DMS53 (cell line): ENCODE measurements at places on chromosomes 6 and 20.
A peak's percentile ranks its signal among the peaks of the same experiment; 100 is the strongest.

GRCh38 chr20:10893321-10893720 lies 219.5 kb upstream of the JAG1 start:
- DNase-seq, result no peak

DNA sequence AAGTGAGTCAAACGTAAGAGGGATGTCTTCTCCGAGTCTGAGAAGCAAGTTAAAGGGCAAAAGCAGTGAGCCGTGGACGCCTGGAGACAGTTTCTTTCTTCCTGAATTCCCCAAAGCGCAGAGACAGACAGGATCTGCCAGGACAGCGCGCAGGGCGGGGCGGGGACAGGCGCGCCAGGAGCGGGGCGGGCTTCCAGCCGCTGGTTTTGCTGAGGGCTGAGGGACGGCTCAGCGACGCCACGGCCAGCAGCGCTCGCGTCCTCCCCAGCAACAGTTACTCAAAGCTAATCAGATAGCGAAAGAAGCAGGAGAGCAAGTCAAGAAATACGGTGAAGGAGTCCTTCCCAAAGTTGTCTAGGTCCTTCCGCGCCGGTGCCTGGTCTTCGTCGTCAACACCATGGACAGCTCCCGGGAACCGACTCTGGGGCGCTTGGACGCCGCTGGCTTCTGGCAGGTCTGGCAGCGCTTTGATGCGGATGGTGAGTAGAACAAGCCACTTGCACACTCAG lies at the start of gene SCGN:
SCGN (plus strand) TSS at position 209 of the 509 bp plus-strand sequence; CDS start at position 398, 189 bp downstream.
- peak; percentile 85 for DNase-seq

DNA sequence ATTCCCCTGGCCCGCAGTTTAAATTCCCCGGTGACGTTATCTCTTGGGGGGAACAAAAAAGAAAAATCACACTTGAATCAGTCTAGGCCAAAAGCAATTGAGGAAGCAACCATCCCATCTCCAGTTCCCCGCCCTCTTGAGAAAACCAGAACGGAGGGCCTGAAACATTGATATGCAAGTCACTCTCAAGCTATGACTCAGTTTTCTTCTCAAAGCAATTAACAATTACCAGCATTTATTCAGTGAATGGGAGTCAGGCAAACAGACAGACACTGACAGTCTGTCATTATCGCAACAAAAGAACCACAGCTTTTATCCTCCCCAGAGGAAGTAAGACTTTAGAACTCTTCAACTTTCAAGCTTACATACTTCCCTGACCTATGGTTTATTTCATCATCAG lies 100.9 kb downstream of the OPRM1 start:
- no peak for DNase-seq

GRCh38 chr6:52976591-52977035 lies 18.5 kb downstream of the GSTA4 start:
- no peak for DNase-seq

- no peak for DNase-seq
Observed at GRCh38 chr6:34515473-34516387, 40.4 kb downstream of the SPDEF start.

DNA sequence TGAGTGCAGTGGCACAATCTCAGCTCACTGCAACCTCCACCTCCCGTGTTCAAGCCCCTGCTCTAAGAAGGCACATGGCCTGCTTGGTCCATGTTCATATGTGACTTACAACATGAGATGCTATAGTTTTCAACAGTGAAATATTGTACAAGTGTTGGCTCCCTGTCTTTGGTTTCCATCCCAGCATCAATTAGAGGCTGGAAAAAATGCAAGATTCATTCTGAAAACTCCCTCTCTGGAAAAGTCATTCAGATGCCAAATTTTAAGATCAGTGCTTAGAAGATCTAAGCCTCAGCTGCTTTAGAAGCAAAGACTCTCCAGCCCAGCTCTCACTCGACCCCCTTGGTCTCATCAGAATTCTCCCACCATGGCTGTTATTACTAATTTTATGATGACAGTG lies 398.9 kb downstream of the KIF16B start:
- no peak for DNase-seq

- DNase-seq, result no peak
Observed at GRCh38 chr20:47496118-47496517, 5.6 kb upstream of the NCOA3 start.

- DNase-seq, result no peak
Observed at GRCh38 chr20:52684905-52685304, 287.3 kb upstream of the TSHZ2 start.

DNA sequence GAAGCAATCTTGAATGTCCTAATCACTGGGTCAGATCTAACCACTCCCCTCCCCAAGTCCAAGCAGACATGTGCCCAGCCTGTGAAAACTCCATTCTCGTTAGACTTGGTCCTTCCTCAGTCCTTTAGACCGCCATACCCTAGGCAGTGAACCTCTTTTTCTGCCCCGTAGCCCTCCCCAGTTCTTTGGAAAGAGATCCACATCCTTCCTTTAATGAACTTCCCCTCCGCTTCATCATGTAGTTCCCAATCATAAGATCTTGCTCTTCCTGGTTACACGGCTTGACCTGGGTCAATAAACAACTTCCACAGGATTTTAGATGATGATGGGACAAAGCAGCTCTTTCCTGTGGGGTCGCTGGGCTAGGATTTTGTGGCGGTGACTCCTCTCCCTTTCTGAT lies 9.6 kb downstream of the AHCY start:
- DNase-seq, result no peak

GRCh38 chr20:47862574-47863240 lies 77.4 kb upstream of the SULF2 start:
- DNase-seq, result no peak

GRCh38 chr6:13536796-13537526 lies 37.4 kb upstream of the SIRT5 start:
- DNase-seq, result no peak

- no peak for DNase-seq
Observed at GRCh38 chr6:1616701-1617463, 7.2 kb downstream of the FOXC1 start.

GRCh38 chr6:8738951-8739350 lies 303.6 kb upstream of the SLC35B3 start:
- DNase-seq, result no peak

GRCh38 chr20:32943490-32944052 lies 60.7 kb downstream of the SUN5 start:
- DNase-seq, result no peak

- peak; percentile 71 for DNase-seq
Observed at GRCh38 chr6:73513496-73513854, 7.4 kb downstream of the EEF1A1 start.

GRCh38 chr6:73792738-73793137 lies 96.7 kb downstream of the CD109 start:
- peak; percentile 15 for DNase-seq

DNA sequence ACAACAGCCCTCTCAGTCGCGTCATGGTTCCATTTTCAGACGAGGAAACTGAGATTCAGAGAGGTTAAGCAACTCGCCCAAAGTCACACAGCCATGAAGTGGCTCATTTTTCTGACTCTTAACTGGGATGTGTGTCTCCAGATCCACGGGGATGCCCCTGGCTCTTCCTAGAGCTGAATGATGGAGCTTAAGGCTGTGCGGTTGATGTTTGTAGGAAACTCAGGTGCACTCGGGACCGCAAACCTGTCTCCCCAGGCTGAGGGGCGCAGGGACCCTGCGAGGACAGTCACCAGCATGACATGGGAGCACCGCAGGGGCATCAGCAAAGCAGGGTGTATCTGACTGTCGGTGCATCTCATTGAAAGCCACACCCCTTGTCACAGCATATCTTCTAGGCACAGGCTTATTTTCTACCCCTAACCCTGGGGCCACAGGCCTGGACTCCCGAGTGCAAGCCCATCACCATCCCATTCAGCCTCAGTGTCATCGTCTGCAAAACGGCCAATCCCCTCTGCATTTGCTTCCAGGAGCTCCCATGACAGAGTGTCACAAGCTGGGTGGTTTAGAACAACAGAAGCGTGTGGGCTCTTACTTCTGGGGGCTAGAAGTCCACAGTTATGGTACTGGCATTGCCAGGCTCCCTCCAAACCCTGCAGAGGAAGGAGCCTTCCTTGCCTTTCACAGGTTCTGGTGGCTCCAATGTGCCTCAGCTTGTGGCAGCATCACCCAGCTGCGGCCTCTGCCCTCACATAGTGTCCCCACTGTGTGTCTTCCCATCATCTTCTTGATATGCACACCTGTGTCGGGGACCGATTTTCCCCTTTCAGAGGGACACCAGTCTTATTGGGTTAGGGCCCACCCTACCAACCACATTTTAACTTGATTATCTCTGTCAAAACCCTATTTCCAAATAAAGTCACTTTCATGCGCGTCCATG lies 9.9 kb upstream of the ARHGAP40 start:
- no peak for DNase-seq

DNA sequence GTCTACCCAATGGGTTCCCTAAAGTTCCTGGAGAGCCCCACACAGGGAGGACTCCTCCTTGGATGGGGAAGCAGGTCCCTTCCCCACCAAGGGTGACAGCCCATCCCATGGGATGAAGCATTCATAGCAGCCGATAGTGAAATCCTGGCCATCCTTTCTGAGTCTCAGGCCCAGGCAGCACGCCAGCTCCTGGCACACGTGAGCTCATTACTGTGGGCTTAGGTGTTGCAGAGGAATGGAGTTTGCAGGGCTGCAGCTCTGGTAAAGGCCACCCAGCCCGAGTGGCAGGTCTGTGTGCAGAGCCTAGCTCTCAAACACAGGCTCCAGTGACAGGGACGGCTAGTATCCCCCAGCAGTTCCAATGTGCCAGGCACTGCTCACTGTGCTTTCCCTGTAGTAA lies 31.0 kb downstream of the SIRPA start:
- no peak for DNase-seq

DNA sequence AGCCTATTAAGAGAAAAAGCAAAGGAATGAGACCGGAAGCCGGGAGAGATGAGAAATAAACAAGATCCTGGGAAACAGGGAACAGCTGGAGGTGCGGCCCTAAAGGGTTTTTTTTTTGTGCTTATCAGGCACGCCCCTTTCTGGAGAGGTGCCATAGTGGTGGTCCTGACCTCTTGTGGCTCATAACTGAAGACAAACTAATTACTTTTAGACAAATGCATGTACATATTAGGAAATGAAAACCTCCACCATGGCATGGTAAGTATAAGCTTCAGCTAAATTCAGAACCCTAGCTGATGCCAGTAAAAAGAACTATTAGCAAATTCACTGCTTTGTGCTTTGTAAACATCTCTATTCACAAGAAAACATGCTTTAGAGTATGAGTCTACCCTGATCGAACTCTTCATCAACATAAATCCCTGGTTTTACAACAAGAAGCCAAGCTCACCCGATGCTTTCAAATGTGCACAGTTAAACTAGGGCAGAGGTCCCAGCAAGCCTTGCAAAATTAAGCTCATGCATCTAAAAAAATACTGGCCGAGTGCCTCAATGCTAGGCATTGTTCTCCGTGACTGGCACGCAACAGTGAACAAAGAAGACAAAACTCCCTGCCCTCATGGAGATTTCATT lies 96.4 kb upstream of the MRPS10 start:
- DNase-seq, result no peak

DNA sequence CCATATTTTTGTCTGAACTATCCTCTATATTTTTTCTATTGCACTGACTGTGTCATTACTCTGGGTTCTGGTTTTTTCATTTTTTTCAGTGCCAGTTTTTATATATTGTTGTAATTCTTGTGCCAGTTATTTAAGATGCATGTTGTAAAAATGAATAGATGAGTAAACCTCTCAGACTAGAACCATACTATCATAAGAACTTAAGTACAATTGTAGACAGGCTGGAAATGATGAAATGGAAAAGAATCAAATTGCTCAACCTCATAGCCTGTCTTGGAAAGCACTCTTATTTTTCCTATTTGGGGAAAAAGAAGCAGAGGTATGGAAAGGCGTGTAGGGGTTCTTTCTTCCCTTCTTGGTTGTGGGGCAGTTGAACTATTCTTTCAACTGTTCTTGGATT lies 30.2 kb downstream of the PANK2 start:
- no peak for DNase-seq

DNA sequence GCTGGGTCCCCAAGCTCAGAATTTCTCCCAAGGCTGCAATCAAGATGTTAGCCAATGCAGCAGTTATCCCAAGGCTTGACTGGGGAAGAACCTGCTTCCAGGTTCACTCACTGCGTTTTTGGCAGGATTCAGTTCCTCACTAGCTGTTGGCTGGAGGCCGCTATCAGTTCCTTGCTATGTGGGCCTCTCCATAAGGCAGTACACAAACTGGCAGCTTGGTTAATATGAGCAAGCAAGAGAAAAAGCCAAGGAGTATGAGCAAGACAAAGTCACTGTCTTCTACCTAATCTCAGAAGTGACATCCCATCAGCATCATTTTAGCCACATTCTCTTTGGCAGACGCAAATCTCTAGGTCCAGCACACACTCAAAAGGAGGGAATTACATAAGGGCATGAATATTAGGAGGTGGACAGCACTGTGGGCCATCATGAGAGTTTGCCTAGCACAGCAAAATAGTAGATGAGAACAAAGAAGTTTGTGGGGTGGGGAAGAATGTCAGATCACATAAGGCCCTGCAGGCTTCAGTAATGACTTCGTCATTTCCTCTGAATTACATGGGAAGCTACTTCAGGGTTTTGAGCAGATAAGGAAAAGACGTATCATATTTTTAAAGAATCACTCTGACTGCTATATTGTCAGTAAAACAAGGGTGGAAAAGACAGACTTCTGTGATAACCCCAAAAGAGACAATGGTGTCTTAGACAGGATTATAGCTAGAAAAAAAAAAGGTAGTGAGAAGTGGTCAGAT lies 25.5 kb downstream of the LMBRD1 start:
- no peak for DNase-seq

DNA sequence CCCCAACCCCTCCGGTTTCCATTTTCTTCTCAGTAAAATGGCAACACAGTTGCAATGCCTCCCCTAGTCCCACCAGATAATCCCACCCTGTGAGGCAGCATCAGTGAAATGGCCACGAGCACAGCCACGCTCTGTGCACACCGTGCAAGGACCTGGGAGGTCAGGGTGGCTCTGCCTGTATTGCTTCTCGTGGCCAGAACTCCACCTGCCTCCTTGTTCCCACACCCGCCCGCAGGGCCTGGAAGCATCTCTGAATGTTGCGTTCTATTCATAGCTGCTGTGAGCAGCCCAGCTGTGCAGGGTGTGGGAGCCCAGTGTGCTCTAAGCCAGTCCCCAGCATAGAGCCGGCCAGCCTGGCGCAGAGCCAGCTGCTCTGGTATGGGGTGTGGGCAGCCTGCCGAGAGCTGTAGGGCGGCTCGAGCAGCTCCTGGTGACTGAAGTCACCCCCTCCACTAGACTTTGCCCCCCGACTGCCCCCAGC lies 161.1 kb downstream of the DLL1 start:
- peak; percentile 62 for DNase-seq

GRCh38 chr6:98486057-98486456 lies 348.3 kb upstream of the POU3F2 start:
- no peak for DNase-seq

DNA sequence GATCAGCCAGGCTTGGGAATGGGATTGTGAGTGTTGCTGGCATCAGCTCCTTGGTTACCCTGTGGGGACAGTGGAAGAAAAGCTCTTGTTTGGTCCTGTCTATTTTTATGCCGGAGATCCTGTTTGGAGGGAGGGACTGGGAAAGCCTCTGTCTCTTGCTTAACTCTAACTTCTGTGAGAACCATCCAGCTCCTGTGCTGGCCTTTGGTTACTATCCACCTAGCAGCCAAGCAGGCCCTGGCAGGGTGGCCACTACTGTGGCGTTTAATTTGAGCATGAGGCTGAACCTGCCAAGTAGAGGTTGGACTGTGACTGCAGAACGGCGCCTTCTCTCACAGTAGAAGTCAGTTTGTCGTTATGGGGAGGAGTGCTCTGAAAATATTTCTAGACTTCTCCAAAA lies 193.3 kb downstream of the UTRN start:
- no peak for DNase-seq
